HAP-1 (cell line): ENCODE measurements at places on chromosomes 12 and 14.

DNA sequence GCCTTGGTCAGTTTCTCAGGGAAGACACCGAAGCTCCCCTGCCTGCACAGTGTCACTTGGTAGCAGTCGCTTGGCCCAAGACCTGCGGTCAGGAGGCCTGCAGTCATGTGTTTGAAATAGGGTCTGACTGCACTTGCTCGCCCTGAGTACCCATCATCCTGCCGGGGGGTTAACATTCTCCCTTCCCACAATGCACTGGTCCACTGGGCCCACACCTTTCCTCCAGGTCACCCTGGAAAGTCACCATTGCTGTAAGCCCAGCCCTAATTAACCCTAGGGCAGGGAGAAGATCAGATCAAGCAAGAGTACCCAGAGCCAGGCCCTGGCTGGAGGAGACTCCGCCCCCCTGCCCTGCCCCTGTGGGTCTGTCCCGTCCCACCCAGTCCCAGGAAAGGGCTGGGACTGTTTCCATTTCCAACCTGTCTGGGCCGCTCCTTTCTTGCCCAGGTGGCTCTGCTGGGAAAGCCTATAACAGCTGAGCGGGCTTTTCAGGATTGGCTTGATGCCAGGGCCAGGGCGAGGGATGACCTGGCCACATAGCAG is 87.1 kb downstream of the ZFP36L1 start:
- DNase-seq, result no peak

GRCh38 chr14:19974844-19975243 is 547 bp upstream of the OR4K15 start:
- no peak for DNase-seq

- no peak for DNase-seq
Observed at GRCh38 chr12:53577941-53578352, 48.2 kb downstream of the ATF7 start.

DNA sequence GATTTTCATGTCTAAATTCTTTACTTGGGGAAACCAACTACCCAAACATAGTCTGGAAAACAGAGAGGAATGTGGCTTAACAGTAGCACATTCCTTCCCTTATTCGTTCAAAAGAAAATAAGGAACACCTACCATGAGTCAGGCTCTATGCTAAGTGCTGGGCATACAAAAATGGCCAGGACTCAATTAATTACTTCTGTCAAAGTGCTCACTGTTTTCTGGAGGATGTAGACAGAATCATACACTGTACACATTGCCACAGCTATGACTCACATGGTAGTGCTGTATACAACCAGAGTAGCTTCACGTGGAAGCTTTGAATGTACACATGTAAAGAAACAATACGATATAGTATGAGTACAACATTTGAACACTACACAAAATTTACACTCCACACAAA is 50.1 kb downstream of the SLC25A21 start:
- DNase-seq, result no peak

DNA sequence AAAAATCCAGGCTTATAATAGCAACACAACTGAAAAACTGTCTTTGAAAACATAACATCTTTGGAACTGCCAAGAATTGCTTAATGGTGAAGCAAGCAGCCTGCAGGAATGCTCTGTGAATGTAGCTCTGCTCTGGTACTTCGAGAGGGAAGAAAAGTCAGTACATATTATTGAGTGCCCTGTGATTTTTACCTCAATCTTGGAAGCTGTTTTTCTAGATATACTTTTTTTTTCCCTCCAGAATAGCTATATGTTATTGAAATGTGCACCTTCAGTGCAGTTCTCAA is 508.1 kb downstream of the PCNX1 start:
- no peak for DNase-seq

DNA sequence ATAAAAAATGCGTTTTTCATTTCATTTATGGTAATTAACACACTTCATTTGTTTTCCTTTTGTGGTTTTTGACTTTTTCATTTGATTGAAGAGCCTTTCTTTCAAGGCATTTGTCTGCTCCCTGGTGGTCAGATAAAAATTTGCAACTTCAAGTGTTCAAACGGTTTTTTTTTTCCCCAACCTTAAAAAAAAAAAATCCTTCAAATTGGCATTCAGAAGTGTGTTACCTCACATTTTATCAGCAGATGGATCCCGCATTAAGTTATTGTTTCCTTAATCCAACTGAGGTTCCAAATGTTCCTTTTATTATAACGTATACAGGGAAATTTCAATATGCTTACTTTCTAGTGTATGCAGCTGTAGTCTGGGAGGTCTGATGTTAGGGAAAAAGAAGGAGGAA is 47.2 kb downstream of the MYF5 start:
- DNase-seq, result peak; percentile 66

DNA sequence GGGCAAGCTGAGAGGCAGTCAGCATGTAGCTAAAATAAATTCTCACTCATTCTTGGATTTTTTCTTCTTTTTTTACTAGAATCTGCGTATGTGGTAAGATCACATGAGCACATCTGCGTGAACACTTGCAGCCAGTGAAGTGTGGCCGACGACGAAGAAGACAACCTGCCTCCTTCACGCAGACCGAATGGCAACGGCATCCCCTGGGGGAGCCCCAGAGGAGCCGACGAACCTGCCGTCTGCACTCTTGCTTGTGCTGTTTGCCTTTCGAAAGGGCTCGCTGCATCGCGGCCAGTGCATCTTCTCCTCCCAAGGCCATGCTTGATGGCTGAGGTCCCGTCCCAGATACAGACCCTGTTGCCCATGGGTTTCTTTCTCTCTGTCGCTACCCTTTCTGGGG is 113.8 kb downstream of the KCNK10 start:
- DNase-seq, result no peak

- DNase-seq, result no peak
Observed at GRCh38 chr14:67207810-67208209, 18.6 kb downstream of the GARIN2 start.

- no peak for DNase-seq
Observed at GRCh38 chr14:102182190-102182589, 42.5 kb downstream of the WDR20 start.

DNA sequence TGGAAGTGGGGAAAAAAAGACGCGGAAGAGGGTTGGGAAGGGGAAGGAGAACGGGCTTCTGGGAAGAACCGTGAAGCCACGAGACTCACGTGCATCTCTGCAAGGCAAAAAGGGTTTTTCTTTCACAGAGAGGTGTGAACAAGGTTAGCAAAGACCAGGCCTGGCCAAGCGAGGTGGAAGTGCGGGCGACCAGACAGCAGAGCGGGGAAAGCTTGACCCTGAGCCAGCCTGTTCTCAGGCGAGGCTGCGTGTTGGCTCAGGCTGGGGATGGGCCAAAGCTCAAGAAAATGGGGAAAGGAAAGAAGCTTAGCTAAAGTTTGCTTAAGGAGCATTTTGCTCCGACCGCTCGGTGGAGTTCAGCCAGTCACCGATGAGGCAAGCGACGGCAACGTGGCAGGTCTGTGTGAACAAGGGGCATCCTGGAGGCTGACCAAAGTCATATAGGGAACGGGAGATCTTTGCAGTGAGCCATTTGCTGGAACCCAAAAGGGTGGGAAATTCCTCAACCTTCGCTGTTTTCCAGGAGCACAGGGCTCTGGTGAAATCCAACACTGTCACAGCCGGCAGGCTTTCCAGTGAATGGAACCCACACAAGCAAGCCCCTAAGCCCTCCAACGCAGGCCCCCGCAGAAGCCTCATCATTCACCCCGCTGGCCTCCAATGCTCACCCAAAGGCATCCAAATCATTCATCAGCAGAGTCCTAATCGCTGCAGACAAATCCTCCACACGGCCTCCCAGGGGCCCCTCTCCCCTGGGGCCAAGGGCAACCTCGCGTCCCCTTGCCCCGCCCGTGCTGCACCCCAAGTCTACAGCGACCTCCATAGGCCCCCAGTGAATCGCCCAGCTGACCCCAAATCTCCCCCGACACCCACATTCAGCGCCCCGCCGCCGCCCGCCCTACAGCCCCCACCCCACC is 754 bp downstream of the ZNF605 start:
- peak; percentile 29 for DNase-seq

DNA sequence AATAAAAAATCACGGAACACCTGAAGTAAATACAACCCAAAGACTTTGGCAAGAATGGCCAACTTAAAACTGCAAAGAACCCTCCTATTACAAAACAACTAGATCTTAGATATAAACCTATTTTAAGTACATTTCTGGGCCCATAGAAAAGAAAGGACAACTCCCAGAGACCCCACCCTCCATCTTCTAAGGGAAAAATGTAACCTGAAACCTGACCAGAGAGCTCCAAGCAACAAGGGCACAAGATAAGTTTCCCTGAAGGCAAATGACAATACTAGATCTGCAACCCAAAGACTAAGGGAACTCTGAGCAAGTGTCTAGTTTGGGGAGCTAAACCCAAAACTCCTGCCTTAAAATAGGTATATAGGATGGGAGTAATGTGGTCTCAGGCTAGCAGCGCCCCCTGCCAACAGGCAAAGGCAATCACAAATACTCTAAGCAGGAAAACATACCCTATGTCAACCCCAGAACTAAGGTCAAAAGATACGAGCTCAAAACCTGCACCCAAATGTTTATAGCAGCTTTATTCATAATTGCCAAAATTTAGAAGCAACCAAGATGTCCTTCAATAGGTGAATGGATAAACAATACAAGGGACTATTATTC is 218.9 kb downstream of the ITPR2 start:
- peak; percentile 60 for DNase-seq

GRCh38 chr12:68455691-68456345 is 123.7 kb upstream of the MDM1 start:
- no peak for DNase-seq

DNA sequence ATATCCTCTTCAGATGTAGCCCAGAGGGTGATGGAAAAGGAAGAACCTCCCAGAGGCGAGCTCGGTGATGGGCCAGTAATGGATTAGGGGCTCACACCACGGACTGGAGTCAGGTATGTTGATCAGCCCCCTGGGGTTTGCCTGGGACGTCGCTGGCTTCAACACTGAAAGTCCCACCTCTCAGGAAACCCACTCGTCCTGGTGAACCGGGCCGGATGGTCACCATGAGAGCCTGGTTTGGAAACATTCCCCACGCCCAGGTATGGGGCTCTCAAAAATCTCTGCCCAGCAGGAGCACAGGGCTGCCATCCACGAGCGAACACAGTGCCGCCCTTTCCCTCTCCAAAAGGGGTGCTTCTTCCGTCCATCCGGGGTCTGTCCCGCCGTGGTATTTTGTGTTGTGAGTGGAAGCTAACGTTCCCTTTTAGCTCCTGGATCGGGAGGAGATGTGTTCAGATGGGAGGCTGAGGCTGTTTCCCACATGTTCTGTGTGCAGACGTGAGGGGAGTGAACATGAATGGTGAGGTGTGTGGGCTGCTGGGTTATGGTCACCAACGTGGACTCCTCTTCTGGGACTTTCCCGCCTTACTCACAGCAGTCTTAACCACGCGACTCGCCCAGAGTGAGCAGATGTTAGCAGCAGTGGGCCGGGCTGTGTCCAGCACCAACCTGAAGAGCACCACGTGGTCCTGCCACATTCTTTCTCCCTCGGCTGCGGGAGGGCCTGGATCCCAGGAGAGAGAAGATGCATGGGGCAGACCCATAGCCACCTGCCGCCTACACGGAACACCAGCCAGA is 139.2 kb downstream of the KIF26A start:
- no peak for DNase-seq
